ENCODE measurements at places on chromosomes 4 and X.

DNA sequence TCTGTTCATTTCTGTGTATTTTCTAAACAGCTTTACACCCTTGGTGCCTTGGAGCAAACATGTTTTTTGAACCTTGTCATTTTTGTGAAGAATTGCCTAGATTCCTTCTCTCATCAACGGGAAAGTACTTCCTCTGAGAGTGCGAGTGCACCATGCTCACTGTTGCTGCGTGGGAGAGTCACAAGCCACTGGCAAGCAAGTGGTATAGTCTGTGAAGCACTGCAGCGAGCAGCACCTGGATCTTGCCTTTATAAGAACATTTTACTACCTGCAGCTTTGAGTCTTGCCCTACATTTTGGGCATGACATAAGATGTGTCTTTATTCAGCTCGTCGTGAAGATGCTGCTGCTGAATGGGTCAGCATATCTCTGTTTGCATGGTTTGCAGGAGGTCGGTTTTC, 44.9 kb downstream of the HADH start:
- no peak overlapping the region for H3K4me3 ChIP-seq
- no peak for DNase-seq
- no peak overlapping the region for H3K27ac ChIP-seq
- no peaks in the 10 kb centered on the region for H3K4me1 ChIP-seq
- H3K36me3 ChIP-seq = peaks cover 34% of the 10 kb centered on the region

DNA sequence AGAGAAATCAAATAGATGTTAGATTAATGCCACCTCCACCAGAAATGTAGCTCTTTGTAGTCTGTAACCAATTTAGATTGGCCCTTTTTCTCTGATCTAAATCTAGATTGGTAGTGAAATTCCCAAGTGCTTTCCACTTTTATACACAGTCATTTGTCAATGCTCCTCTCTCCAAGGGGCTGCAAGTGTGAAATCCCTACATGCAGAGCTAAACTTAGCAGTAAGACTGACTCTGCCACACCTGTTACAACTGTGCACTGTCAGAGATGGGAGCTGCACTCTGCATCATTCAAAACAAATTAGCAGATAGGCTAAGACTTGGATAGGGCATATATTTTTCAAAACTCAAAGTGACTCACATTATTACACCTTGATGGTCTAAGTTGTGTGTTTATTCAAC, 9.1 kb downstream of the SERTM2 start:
- no peaks in the 10 kb centered on the region for H3K4me1 ChIP-seq
- H3K27me3 ChIP-seq = no peaks in the 10 kb centered on the region

DNA sequence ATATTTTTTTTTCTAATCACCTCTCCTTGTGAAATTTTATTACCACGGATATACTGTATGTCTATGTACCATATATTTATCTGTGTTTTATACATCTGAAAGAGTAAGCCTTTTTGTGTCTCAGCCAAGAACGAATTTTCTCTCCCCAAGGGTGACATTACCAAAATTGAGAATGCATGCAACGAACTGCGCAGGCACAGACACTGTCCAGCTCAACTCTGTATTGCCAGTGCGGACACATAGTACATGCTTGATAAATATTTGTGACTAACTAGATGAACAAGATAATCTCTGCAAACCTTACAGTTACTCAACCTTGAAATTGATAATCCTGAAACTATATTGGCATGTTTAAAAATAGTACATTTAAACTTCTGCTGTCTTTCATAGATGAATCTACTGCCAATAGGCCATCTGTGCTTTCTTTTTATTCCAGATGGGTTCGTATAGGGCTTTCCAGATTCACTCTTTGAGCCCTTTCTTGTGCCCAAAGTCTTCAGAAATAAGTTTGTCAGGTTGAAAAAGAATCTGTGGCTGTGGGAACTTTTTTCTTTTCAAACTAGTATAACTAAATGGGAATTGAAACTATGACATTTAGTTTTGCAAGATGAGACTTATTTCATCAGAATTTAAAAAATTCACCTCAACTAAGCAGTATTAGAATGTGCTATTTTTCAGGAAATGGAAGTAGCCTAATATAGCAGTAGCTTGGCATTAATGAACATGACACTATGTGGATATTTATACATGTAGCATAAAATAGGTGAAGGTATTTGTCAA, 38.9 kb downstream of the DTHD1 start:
- no peak overlapping the region for H3K27ac ChIP-seq
- DNase-seq = no peak
- no peaks in the 10 kb centered on the region for H3K4me1 ChIP-seq
- H3K27me3 ChIP-seq = no peaks in the 10 kb centered on the region

GRCh38 chrX:101655534-101655933, 4.1 kb downstream of the ARMCX2 start:
- H3K27me3 ChIP-seq = no peaks in the 10 kb centered on the region
- no peak overlapping the region for H3K27ac ChIP-seq
- no peaks in the 10 kb centered on the region for H3K36me3 ChIP-seq
- peaks cover 9% of the 10 kb centered on the region for H3K4me1 ChIP-seq
- no peak overlapping the region for H3K4me3 ChIP-seq

DNA sequence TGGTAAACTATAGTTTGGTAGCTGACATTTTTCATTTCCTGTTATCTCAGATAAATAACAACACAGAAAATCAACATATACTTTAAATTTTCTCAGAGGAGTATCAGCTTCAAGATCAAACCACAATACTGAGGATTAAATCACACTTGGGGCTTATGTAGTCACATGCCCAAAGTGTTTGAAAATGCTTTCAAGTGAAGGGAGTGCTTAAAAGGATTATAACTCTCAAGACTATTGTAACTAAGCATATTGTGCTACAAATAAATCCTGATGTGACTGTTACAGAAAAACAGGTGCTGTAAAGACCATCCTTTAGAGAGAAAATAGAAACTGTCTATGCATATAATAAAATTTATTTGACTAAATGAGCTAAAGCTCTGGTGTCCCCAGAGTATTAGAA, 887.6 kb downstream of the ADGRL3 start:
- no peak overlapping the region for H3K4me3 ChIP-seq
- no peaks in the 10 kb centered on the region for H3K36me3 ChIP-seq
- no peak overlapping the region for H3K27ac ChIP-seq
- DNase-seq = no peak
- H3K4me1 ChIP-seq = no peaks in the 10 kb centered on the region

DNA sequence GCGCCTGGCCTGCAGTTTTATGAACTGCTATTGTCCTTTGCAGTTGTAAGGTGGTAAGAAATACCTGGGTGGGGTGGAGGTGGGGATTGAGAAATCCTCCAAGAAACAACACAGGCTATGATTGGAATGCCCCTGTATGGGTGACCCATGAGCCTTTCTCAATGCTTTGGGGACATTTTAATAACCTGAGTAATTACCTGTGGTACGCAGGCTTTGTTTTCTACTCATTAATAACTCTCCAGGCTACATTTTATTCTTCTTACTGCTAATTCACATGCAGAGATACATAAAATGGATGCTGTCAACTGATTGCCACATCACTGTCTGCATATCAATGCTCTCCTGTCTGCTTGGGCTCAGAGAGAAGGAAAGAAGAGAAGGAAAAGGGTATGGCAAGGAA, 41.8 kb downstream of the PHEX start:
- DNase-seq = no peak
- H3K27me3 ChIP-seq = no peaks in the 10 kb centered on the region
- H3K36me3 ChIP-seq = no peaks in the 10 kb centered on the region
- H3K4me1 ChIP-seq = no peaks in the 10 kb centered on the region

DNA sequence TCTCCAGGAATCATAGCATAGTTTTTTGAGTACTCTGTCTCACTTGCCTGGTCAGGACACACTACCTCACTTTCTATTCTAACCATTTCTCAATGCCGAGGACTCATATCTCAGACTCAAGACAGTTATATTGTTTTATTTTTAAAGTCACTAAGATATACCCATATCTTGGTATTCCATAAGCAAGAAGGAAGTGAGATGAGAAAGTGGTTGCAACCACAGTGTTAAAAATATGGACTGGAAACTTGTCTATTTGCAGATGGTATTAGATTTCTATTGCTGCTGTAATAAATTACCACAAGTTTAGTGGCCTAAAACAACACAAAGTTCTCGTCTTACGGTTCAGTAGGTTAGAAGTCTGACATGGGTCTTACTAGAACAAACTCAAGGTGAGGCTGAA, 344.8 kb upstream of the MAGEB2 start:
- H3K36me3 ChIP-seq = no peaks in the 10 kb centered on the region
- no peak for DNase-seq
- H3K4me1 ChIP-seq = no peaks in the 10 kb centered on the region
- no peaks in the 10 kb centered on the region for H3K27me3 ChIP-seq

GRCh38 chrX:10103023-10103422, 53.8 kb upstream of the CLCN4 start:
- peak overlapping the region; percentile 80 for H3K27ac ChIP-seq
- peaks cover 79% of the 10 kb centered on the region for H3K4me1 ChIP-seq
- H3K4me3 ChIP-seq = no peak overlapping the region

DNA sequence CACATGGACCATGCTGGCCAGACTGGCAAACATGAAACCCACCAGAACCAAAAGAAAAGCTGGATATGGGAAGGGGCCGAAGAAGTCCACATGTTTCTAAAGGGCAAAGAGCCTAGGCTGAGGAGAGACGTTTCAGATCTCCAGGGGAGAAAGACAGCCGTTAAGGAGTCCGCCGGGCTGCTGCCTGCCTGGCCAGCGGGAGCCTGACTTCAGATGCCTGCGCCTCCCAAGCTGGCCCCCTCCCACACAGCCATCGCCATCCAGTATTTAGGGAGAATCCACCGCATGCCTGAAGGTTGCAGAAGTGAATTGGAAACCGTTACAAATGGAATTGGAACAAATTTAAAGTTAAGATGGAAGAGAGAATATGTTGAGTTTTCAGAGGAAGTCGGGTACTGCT, 2.9 kb downstream of the TBL1X start:
- peaks cover 50% of the 10 kb centered on the region for H3K4me1 ChIP-seq
- H3K4me3 ChIP-seq = peak overlapping the region; percentile 65
- no peak for DNase-seq

- no peak for DNase-seq
- no peak overlapping the region for H3K27ac ChIP-seq
Measured at GRCh38 chr4:180314972-180315371, 1928.2 kb upstream of the TENM3 start.

GRCh38 chrX:105634180-105634579, 188.2 kb upstream of the NRK start:
- H3K27me3 ChIP-seq = no peaks in the 10 kb centered on the region
- H3K36me3 ChIP-seq = no peaks in the 10 kb centered on the region
- no peak for DNase-seq

GRCh38 chr4:76558396-76559235, 123.6 kb downstream of the SHROOM3 start:
- no peaks in the 10 kb centered on the region for H3K36me3 ChIP-seq
- no peak for DNase-seq
- peaks cover 42% of the 10 kb centered on the region for H3K4me1 ChIP-seq
- no peaks in the 10 kb centered on the region for H3K27me3 ChIP-seq
- H3K27ac ChIP-seq = no peak overlapping the region

GRCh38 chrX:2327423-2327822, 173.4 kb downstream of the DHRSX start:
- no peaks in the 10 kb centered on the region for H3K4me1 ChIP-seq
- no peak overlapping the region for H3K27ac ChIP-seq
- H3K27me3 ChIP-seq = no peaks in the 10 kb centered on the region

- no peaks in the 10 kb centered on the region for H3K36me3 ChIP-seq
- DNase-seq = no peak
- no peak overlapping the region for H3K27ac ChIP-seq
- H3K4me3 ChIP-seq = no peak overlapping the region
Measured at GRCh38 chrX:20118065-20118824, 1.5 kb upstream of the MAP7D2 start.

- peaks cover 22% of the 10 kb centered on the region for H3K36me3 ChIP-seq
- no peak for DNase-seq
- H3K27me3 ChIP-seq = no peaks in the 10 kb centered on the region
- H3K27ac ChIP-seq = no peak overlapping the region
- H3K4me1 ChIP-seq = no peaks in the 10 kb centered on the region
Measured at GRCh38 chrX:20205927-20206708, 60.6 kb downstream of the RPS6KA3 start.

GRCh38 chr4:20299515-20299914, 47.8 kb downstream of the SLIT2 start:
- H3K4me1 ChIP-seq = peaks cover 25% of the 10 kb centered on the region
- no peak for DNase-seq
- no peak overlapping the region for H3K27ac ChIP-seq
- no peaks in the 10 kb centered on the region for H3K27me3 ChIP-seq

- no peak overlapping the region for H3K27ac ChIP-seq
- no peaks in the 10 kb centered on the region for H3K4me1 ChIP-seq
- H3K27me3 ChIP-seq = no peaks in the 10 kb centered on the region
Measured at GRCh38 chr4:73013310-73013709, 56.2 kb downstream of the COX18 start.

- peaks cover 4% of the 10 kb centered on the region for H3K4me1 ChIP-seq
- DNase-seq = no peak
- H3K36me3 ChIP-seq = no peaks in the 10 kb centered on the region
- H3K4me3 ChIP-seq = no peak overlapping the region
- H3K27me3 ChIP-seq = no peaks in the 10 kb centered on the region
- H3K27ac ChIP-seq = no peak overlapping the region
Measured at GRCh38 chrX:21952624-21953023, 12.1 kb downstream of the SMS start.

GRCh38 chr4:101042847-101043246, 304.5 kb downstream of the PPP3CA start:
- H3K27ac ChIP-seq = no peak overlapping the region
- no peak overlapping the region for H3K4me3 ChIP-seq
- no peaks in the 10 kb centered on the region for H3K4me1 ChIP-seq
- no peaks in the 10 kb centered on the region for H3K27me3 ChIP-seq
- DNase-seq = no peak
- H3K36me3 ChIP-seq = no peaks in the 10 kb centered on the region

- H3K4me1 ChIP-seq = peaks cover 36% of the 10 kb centered on the region
- no peak overlapping the region for H3K4me3 ChIP-seq
- H3K27ac ChIP-seq = no peak overlapping the region
- DNase-seq = no peak
- H3K27me3 ChIP-seq = no peaks in the 10 kb centered on the region
- no peaks in the 10 kb centered on the region for H3K36me3 ChIP-seq
Measured at GRCh38 chr4:169238445-169238844, 32.3 kb downstream of the SH3RF1 start.

DNA sequence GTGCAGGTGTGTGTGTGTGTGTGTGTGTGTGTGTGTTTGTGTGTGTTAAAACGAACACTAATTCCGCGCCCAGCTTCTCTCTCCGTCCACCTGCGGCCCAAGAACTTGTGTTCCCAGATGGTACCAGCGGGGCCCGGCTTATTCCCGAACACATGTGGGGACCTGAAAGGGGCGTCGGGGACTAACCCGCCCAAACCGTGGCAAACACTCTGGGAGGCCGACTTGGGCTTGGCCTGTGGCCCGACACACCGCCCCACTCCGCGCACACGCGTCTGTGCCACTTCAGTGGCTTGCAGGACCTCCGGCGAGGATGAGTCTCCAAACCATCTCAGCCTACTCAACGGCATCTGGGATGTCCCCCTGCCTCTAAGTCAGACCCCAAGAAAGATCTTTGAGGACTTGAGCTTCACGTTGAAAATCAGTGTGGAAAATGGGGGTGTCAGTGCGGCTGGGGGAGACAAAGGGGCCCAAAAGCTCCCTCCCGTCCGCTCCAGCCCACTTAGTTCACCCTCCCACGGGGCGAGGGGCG, 790 bp upstream of the HHIP start:
- H3K27ac ChIP-seq = no peak overlapping the region
- peaks cover 27% of the 10 kb centered on the region for H3K4me1 ChIP-seq
- H3K4me3 ChIP-seq = peak overlapping the region; percentile 57
- no peaks in the 10 kb centered on the region for H3K36me3 ChIP-seq
- H3K27me3 ChIP-seq = no peaks in the 10 kb centered on the region
